Activated T-cell treated with anti-CD3 and anti-CD28 coated beads, Interleukin-2, amount 50 U/mL, for 1 hour (primary cell): ENCODE measurements at places on chromosomes 6 and 20.
A peak's percentile ranks its signal among the peaks of the same experiment; 100 is the strongest.

DNA sequence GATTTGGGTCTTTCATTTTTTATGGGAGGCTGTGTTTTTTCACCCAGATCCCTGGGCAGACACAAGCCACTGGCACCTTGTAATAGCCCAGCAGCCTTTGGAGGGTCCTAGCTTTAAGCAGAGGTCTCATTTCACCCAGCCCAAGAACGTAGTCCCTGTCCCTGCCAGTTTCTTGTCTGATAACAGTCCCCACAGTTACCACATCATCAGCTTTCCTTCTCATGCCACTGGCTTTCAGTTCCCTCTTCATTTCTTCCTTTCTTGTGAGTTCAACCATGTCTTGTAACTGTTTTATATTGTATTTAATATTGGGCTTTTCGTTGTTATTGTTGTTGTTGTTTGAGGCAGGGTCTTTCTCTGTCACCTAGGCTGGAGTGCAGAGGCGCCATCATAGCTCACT is 10.6 kb downstream of the PNPLA1 start:
- DNase-seq: no peak

DNA sequence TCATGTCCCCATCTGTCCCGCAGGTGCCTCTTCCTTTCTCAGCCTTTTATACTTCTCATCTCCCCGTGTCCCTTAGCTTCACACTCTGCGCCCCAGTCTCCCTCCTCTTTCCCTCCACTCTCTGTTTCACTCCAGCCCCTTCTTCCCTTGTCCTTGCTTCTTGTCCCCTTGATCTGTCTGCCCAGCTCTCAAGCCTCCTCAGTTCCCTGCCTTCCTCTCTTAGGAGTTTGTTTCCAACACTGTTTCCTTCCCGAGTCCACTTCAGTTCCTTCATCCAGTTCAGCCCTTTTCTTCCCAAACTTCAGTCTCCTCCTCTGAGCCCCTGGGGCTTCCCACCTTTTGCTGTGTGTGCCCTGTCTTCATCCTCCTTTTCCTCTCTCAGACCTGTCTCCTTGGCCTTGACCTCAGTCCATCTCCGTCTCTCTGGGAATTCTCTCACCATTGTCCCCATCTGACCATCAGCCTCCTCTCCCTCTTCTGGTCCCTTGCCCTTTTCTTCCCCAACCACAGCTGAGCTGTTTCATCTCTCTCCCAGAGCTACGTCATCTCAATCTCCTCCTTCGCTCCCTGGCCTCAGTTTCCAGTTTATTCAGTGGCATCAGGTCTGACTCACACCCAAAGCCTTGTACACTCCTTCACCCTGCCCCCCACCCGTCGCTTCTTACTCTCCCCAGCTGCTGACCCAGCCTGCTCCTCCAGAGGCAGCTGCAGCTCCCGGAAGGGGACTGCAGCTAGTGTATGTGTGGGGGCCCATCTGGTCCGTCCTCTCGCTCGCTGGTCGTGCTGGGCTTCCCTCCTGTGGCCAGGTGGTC is 2.7 kb upstream of the DDR1 start:
- DNase-seq: no peak

DNA sequence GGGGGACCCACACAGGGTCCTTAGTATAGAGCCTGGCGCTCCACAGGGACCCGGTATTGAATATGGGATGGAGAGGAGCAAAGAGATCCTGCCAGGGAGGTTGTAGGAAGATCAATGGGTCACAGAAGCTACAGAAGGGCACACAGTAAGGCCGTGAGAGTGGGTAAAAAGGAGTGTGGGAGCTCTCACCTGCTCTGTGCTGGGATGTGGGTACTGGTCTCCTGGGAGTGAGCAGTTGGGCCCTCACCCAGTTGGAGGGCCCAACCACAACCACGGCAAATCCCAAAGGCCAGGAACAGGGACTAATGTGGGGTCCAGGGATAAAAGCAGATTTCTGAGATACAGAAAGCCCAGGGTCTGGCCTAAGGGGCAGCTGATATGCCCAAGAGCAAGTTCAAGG is 73.4 kb upstream of the RNF24 start:
- no peak for DNase-seq

DNA sequence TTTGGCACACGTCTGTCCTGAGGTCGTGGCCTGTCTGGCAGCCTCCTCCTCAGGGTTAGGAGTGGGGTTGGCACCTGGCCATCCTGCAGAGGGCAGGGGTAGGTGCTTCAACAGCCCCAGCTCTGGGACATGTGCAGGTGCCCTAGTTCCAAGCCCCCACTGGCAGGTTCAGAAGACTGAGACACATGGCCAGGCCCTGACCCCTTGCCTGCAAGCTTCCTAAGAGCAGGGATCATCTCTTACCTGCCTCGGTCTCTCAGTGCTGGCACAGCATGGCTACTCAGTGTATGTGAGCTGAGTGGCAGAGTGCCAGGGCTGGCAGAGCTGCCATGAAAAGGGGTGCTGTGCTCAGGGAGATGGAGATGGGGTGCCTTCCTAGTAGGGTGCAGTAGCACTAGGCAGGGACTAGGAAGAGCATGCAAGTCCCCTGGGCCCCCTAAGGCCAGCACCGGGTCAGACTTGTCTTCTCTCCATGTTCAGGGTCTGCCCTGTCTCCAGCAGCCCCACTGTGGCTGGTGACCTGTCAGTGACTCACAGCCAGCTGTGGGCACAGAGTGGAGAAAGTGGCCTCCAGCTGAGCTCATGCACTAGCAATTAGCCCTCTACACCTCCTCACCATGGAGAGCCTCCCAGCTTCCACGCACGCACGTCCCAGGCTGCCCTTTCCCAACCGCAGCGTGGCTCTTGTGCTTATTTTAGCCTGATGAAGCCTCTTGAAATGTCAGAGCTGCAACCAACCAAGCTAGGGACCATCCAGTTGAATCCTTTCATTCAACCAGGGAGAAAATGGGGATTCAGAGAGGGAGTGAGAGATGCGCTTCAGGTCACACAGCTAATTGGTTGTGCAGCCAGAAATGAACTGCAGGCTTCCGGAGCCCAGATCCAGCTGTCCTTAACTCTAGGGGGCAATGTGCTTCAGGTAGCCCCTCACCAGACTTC is 116.6 kb downstream of the MRPL14 start:
- no peak for DNase-seq

GRCh38 chr20:60888771-60889170 is 363.3 kb upstream of the CDH4 start:
- no peak for DNase-seq

- no peak for DNase-seq
These were observed 479 bp downstream of the SLC39A7 start for GRCh38 chr6:33201147-33201545.

DNA sequence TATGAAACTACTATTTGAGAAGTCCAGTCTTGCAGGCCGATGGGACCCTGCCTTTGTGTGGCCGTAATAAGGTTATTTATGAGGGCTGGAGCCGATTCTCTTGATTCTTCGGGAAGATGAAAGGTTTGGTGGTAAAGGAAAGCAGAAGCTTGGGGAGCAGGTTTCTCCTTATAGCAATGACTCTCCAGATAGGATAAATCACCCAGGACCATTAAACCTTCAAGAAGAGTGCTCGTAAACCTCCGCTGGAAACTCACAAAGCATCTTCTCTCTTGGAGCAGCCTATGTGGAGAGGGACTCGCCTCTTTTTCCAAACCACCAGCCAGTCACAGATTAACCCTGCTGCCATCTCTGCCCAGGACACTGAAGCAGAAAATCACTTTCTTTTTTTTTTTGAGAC is 69.6 kb upstream of the SALL4 start:
- no peak for DNase-seq

DNA sequence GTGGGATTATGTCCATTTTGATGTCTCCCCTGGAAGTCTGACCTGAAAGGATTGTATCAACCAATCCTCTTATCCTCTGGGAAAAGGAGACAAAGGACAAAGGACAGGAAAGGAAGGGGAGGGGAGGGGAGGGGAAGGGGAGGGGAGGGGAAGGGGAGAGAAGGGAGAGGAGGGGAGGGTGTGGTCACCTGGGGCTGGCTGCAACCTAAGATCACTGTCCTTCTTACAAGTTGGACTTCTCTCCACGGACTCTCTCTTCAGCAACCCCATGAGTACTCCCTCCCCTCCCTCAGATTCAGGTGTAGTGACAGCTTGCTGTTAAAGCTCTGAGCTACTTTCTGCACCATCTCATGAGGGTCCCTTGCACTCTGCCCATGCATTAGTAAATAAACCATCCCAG is 58.9 kb upstream of the KLHL31 start:
- DNase-seq: no peak

- no peak for DNase-seq
These were observed 496.0 kb upstream of the MARCKS start for GRCh38 chr6:113361014-113361645.

GRCh38 chr20:3766422-3767109 is 987 bp downstream of the ADISSP start:
- DNase-seq: no peak

DNA sequence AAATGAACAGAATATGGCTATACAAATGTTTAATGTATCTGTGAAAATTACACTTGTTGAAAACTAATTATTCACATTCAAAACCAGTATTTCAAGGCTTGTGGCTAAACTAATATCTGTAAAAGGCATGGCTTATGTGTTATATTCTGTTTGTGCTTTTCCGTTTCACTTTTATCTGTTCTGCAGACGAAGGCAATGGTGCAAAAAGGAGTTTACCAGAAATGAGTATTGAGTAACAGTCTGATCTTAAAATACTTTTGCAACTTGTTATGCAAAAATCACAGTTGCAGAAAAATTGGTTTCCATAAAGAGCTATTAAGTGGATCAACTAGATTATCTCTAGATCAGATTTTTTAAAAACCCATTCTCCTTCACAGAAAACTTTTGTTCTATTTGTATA is 9.4 kb upstream of the STX11 start:
- no peak for DNase-seq

GRCh38 chr6:34804543-34804942 is 12.7 kb downstream of the BLTP3A start:
- DNase-seq: no peak

DNA sequence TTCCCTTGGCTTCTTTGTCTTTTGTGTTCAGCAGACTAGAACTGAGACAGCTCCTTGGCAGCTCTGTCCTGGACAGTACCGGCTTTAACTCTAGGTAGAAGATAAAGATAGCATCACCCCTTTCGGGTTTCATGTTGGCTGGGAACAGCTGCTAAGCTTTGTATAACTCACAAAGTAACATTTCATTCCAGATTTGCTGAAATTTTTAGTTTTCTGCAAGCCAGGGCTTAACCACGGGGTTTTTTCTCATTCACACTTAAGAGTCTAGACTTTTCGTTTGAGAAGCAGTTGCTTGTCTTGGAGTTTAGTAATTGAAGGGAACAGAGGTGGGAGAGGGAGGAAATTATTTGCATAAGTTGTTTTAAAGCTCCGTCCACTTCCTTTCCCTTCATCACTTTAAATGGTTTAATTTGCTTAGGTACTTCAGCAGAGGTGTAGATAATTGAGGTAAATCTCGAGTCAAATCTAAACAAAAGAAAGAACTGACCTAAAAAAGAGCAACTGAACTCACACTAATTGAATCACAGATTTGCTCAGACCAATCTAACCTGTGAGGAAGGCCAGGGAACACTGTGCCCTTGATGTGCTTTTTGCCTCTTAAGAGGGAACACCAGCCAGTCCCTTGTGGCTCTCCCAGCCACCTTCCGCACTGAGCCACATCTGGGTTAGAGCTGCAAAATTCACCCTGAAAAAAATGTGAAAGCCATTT is 48.3 kb downstream of the RREB1 start:
- no peak for DNase-seq

DNA sequence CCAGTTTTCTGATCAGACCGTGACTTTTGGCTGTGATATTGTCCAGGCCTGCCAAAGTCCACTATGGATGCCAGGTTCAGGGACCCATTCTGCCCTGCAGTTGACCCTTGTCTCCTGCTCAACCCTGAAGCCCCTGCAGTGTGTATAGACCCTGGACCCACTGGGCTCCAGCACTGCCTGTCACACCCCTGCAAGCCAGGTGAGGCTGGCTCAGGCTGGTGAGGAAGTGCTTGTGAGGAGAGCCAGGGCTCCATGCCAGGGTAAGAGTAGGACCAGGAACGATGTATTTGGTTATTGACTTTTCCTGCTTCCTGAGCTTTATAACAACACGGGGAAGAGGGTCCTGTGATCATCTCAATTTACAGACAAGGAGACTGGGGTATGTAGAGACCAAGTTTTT is 19.1 kb upstream of the CD93 start:
- DNase-seq: no peak

- peak; percentile 18 for DNase-seq
These were observed 864.2 kb downstream of the KIF16B start for GRCh38 chr20:15708984-15709598.

GRCh38 chr6:44297063-44298038 is 15.8 kb downstream of the AARS2 start:
- DNase-seq: peak; percentile 64

GRCh38 chr20:46328200-46328882 is 20.0 kb upstream of the CDH22 start:
- DNase-seq: no peak

DNA sequence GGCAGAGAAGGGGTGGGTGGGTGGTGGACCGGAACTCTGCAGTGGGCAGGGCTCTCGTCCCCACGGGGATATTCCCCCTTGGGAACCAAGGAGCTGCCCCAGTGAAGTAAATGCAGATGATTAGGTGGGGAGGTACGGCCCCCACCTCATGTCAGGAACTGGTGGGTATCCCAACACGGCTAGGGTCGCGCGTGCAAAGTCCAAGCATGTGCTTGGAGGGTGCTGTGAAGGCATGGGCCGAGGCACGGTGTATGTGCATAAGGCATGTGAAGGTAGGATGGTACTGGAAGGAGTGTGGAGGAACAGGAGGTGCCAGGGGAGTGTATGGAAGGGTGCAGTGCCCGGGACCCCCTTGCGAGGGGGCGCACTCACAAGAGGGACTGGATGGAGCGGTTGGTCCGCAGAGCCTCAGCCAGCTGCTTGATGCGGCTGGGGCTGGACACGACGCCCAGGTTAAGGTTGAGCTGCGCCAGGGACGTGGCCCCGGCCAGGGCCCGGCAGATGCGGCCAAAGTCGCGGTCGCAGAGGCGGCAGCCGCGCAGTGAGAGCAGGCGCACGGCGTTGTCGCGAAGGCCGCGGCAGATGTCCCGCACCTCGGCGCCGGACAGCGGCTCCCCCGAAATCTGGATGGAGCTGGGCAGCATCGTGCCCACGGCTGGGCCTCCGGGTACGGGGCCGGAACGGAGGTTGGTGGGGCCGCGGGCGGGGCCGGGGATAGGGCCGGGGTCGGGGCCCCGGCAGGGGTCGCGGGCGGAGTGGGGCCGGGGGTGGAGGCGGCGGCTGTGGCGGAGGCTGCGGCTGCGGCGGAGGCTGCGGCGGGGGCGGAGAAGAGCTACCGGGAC is 783 bp downstream of the LRRC73 start:
- no peak for DNase-seq
